ENCODE measurements at places on chromosomes 7 and 10.

DNA sequence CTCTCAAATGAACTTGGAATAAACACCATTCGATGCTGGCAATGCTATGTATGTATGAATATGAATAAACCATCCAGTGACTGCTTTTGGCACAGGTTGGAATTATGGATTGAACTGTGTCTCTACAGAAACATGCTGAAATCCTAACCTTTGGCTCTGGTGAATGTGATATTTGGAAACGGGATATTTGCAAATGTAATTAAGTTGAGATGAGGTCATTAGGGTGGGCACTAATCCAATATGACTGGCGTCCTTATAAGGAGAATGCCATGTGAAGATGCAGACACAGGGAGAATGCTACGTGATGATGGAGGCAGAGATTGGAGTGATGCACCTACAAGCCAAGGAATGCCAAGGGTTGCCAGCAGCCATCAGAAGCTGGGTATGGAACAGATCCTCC is 3.4 kb upstream of the ACTR3B start:
- no peak for DNase-seq

- DNase-seq: no peak
These were observed 159.7 kb upstream of the PLXDC2 start for GRCh38 chr10:19656420-19657042.

GRCh38 chr10:76353237-76353851 is 921.9 kb downstream of the LRMDA start:
- DNase-seq: no peak

DNA sequence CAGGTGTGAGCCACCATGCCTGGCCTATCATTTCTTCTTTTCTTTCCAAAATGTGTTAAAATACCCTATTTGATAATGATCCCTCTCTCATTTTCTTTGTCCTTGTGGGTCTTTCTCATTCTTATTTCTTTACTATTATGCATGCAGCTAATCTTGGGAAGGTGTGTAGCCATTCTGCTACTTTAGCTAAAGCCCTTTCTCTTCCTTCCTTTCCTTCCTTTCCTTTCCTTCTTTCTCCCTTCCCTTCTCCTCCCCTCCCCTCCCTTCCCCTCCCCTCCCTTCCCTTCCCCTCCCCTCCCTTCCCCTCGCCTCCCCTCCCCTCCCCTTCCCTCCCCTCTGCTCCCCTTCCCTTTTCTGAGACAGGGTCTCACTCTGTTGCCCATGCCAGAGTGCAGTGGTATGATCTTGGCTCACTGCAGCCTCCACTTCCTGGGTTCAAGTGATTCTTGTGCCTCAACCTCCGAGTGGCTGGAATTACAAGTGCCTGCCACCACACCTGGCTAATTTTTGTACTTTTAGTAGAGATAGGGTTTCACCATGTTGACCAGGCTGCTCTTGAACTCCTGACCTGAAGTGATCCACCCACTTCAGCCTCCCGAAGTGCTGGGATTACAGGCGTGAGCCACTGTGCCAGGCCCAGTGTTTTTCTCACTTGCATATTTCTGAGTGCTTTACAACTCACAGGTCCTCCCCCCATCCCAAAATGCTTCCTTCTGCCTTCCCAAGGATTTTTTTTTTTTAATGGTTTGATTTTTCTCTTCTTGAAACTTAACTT is 42.3 kb downstream of the HIP1 start:
- no peak for DNase-seq

GRCh38 chr10:126321440-126321839 is 66.8 kb downstream of the ADAM12 start:
- DNase-seq: no peak

GRCh38 chr10:103235775-103236174 is 9.9 kb upstream of the RPEL1 start:
- no peak for DNase-seq

GRCh38 chr10:125132344-125132743 is 28.0 kb downstream of the CTBP2 start:
- DNase-seq: no peak

GRCh38 chr7:15845461-15845860 is 159.0 kb upstream of the MEOX2 start:
- no peak for DNase-seq

- DNase-seq: no peak
These were observed 253.7 kb downstream of the SFMBT2 start for GRCh38 chr10:7157091-7157490.

DNA sequence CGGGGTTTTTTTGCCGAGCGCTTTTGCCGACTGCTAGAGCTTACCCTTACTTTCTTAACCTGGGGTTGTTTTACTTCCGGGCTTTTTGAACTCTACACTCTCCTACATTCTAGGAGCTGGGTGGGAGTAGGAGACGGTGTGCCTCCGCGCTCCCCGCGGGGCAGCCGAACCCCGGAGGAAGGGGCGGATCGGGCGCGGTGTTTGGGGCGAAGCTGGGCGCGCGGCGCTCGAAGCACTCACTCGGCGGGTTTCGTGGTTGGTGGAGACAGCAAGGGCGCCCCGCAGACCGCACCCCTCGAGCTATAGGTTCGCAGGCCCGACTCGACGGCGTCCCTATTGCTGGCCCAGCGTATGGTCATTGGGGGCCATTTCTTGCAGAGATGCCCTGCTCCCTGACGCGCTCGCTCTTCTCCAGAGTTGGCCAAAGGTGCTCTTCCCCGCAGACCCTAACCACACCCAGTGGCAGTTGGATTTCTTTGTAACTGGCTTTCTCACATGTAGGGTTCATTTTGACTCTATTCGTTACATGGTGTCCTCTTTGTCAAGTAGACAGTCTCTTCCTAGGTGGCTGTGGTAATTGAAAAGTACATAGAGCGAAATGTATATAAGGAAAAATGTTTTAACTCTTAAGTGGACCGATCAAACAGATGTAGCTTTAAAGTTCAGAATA is 364 bp downstream of the ZNF518A start:
- peak; percentile 68 for DNase-seq

- DNase-seq: no peak
These were observed 90.3 kb downstream of the SLC37A3 start for GRCh38 chr7:140308060-140308459.
